ENCODE measurements at places on chromosomes 16 and 17.

GRCh38 chr17:9072696-9073339 is 51.5 kb downstream of the NTN1 start:
- no peak for DNase-seq

DNA sequence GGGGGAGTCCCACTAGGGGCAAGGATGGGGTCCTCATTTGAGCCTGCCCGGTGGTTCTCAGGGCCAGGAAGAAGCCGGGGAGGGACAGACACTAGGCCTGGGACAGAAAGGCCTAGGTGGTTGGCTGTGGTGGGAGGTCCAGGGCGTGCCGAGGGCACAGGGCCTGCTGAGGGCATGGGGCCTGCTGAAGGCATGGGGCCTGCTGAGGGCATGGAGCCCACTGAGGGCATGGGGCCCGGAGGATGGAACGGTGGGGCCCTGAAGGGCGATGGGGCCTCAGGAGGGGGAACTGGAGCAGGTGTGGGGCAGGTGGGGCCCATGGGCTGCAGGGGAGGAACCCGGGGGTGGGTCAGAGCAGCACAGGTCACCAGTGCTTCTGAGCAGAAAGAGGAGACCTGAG is 31.2 kb downstream of the PELP1 start:
- DNase-seq, result no peak

DNA sequence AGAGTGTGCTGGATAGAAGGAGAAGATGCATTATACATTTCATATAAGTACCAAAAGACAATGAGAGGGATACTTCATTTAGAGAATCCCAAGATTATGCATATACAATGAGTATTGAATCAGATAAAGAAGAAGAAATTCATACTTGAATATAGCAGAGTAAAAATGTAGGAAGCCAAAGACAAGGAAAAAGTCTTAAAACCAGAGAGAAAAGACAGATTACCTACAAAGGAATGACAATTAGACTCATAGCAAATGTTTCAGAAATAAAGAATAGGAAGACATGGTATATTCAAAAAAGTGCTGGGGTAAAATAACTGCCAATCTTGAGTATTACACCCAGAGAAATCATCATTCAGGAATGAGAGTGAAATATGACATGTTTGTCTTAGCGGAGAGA is 6.8 kb upstream of the MSI2 start:
- DNase-seq, result no peak

DNA sequence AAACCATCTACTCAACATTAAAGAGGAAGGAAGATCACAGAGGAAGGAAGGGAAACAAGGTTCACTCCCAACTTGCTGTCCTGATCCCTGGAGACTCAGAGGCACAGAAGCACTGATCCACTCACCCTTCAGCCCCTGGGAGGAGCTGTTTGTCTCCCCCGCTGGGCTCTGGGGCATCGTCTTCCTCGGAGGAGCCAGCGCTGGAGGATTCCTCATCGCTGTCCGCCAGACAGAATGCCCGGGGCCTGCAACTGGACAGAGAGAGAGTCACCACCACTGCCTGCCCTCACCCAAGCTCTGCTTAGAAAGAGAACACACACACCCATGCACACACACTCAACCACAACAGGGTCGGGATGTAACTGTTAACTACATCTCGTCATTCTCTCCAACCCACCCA is 24.8 kb upstream of the ERN1 start:
- no peak for DNase-seq

DNA sequence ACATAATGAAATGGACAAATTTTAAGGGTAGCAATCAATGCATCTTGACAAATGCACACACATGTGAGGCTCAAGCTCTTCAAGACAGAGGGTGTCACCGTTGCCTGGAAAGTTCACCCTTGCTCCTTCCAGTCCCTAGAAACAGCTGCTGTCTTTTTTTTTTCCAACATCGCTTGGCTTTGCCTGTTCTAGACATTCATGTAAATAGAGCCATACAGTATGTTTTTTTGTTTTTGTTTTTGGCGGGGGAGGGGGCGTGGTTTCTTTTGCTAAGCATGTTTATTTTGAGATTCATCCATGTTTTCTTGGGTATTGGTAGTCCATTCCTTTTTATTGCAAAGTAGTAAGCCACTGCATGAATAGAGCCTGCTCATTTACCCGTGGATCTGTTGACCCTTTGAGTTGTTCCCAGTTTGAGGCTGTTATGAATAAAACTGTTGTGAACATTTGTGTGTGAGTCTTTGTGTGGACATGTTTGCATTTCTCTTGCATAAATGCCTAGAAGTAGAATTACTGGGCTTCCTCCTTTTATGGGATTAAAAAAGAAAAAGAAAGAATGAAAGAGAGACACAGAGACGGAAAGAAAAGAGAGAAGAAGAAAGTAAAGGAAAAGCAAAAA is 78.4 kb downstream of the NT5M start:
- DNase-seq, result no peak
